ENCODE measurements at places on chromosomes 6 and 20. TPM values are rescaled to one million over a fixed set of nuclear protein-coding genes. Genes with fewer than 3 reads are reported as not detected.

DNA sequence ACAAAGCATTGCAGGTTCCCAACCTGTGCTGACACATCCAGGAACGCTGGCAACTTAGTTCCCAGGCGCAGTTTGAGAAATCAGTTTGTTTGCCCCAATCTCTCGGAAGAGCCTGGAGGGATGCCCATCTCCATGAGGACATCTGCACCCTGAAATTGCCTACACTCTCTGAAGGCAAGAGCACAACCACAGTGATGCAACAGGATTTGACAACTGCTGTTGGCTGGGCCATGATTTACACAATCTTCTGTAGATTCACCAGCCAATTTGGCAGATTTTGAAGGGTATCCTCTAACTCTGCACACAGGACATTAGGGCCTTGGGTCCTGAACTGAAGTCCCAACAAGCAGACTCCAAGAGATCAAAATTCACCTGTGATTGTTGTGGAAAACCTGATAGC is 3.4 kb downstream of the APMAP start:
- DNase-seq, result no peak

DNA sequence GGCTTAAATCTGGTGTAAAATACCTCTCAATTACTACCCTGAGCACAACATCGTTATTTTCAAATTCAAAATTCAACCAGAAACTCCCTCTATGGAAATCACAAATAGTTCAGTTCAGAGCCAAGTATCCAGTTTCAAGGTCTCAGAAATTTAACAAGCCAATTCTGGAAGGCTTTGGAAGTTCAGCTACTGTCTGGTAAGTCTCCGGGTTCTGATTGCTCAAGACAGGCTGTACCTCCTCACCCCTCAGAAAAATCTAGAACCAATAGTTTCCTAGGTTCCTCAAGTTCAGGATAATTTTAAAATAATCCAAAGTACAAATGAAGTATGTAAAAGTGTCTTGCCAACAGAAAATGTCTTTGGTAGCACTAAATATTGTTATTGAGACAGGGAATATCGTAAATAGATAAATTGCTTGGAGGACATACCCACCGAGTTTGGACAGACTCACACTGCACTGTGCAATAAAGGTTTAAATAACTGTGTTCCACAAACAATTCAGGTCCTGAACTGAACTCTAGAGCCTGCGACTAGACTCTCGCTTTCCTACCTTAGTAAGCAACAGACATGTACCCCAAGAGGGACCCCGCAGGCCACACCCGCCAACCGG is 729 bp downstream of the ATG5 start:
- no peak for DNase-seq

- DNase-seq, result no peak
Measured at GRCh38 chr6:158069800-158070195, 88.1 kb downstream of the SYNJ2 start.

DNA sequence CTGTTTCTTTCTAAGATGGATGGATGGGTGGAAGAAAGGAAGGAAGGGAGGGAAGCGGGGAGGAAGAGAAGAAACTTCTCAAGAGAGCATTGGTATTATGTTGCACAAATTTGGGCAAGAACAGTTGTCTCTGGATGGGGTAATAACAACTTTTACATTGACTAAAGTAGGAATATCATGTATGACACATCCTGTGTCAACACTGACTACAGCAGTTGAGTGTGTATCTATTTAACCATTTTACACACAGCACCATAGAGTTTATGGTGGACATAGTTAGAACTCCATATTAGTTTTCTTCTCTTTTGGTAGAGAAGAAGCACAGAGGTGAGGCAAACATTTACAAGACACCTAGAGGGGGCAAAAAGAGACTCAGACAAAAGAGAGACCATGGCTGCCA is 44.2 kb upstream of the RNF146 start:
- no peak for DNase-seq

DNA sequence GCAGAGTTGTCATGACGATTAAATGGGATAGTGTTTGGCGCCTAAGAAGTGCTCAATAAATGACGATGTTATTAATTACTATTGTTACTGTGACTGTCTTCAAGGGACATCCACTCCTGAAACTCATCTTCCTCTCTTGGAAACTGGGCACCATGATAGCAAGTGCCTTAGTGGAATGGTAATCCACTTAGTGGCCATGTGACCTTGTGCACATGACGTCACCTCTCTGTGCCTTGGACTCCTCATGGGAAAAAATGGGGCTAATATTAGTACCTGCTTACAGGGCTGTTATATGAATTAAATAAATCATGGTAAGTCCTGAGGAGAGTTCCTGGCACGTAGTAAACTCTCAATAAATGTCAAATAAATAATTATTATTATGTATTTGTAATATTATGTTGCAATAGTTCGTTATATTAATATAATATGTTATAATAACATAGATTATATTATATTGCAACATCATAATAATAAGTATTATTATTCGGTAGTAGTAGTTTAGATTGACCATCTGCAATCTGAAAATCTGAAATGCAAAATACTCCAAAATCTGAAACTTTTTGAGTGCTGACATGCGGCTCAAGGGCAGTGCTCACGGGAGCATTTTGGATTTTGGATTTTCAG is 40.9 kb downstream of the EYA2 start:
- no peak for DNase-seq

Gene SLCO4A1
- 15.3 TPM for total RNA-seq

Gene NUP43
- total RNA-seq, result 19.7 TPM

- DNase-seq, result no peak
Measured at GRCh38 chr20:48308882-48309281, 518.9 kb downstream of the PREX1 start.

Gene PHACTR3
- total RNA-seq, result under 0.01 TPM

DNA sequence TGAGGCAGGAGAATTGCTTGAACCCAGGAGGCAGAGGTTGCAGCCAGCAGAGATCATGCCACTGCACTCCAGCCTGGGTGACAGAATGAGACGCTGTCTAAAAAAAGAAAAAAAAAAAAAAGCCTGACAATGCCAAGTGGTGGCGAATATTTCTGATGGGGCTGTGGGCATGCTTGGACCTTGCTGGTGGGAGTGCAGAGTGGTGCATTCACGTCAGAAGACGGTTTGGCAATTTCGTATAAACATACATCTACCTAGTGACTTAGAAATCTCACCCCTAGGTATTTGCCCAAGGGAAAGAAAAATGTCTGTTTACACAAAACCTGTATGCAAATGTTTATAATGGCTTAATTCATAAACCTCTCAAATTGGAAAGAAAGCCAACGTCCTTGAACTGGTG is 33.6 kb downstream of the CTCFL start:
- DNase-seq, result no peak
